SJSA1 (cell line): ENCODE measurements at places on chromosomes 4 and X. TPM values are rescaled to one million over a fixed set of nuclear protein-coding genes. Genes with fewer than 3 reads are reported as not detected.
A peak's percentile ranks its signal among the peaks of the same experiment; 100 is the strongest.

The WDR17 gene
- 0.41 and 0.58 TPM in 2 replicates for total RNA-seq

The MTMR8 gene
- not detected in 2 replicates for total RNA-seq

The GPAT3 gene
- total RNA-seq = 7.0 and 8.9 TPM in 2 replicates

The POF1B gene
- not detected in 2 replicates for total RNA-seq

The GC gene
- not detected in 2 replicates for total RNA-seq

GRCh38 chr4:136931781-136932180 is 600.5 kb downstream of the PCDH18 start:
- no peak for DNase-seq

GRCh38 chr4:82891707-82892466 is 934 bp upstream of the SEC31A start:
- no peak for DNase-seq

GRCh38 chr4:10097906-10098779 is 18.5 kb downstream of the WDR1 start:
- no peak for DNase-seq

DNA sequence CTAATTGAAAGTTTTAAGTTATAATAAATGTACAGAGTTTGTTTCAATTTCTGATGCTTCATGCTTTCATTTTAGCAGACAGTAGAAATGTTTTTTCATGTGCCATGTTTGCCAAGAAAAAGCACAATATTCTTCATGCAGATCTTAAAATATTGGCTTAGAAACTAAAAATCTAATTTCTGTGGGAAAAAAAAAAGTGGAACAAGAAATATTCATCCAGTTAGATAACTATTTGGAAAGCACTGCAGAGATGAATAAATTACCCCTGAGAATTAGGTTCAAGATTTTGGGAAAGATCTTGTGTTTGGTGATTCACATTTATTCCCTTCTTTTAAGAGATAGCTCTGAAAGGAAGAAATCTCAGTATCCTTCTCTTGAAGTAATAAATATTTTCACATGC is 912.5 kb downstream of the C4orf33 start:
- no peak for DNase-seq

- DNase-seq = no peak
Measured at GRCh38 chrX:12972243-12972642, 2.7 kb upstream of the TMSB4X start.

GRCh38 chr4:173519111-173520101 is 10.6 kb downstream of the HAND2 start:
- no peak for DNase-seq

DNA sequence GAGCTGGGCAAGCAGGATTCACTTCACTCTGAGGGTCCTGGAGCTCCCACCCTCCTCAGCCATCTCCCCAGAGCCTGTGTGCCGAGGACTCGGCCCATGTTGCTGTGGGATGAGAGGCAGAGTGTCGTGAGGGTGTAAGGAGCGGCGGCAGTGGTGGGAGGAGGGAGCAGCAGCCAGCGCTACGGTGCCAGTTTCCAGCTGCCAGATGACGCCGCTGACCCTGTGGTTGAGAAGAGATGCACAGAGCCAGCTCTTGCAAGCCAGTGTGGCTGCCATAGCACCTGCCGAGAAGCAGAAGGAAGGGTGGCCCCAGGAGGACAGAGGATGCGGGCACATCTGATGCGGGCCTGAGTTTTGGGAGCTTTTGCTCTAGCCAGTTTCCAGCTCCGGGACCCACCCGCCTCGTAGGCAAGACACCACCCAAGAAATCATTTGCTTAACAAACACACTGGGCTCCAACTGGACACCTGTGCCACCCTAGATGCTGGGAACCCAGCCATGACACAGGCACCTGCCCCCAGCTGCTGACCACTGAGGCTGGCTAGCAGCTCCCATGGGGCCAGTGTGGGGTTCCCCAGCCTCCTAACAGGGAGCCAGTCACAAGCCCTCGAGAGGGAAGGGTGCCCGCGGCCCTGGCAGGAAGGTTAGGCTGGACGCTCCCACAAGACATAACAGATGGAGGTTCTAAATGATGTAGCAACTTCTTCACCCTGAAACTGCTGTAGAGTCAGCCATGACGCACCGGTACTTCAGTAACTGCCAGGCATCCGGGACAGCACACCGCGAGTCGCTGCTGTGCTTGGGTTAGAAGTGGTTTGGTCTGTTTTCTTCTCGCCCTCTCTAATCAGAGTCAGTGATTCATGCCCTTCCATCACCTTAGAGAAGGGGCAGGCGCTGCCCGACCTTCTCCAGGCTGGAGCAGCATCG is 8.9 kb downstream of the MSANTD1 start:
- peak; percentile 18 for DNase-seq

GRCh38 chrX:150084496-150085229 is 146.4 kb upstream of the EOLA2 start:
- peak; percentile 58 for DNase-seq

DNA sequence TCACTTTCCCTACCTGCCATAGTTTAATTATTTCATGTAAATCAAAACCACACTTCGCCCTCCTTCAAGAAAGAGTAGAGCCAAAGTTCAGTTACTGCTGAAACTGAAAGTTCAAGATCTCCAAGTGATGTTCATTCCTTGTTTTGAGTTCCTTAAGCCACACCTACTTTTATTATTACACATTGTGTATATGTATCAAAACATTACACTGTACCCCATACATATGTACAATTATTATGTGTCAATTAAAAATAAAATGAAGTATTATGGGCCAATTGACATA is 892.3 kb upstream of the NDST4 start:
- DNase-seq = no peak

DNA sequence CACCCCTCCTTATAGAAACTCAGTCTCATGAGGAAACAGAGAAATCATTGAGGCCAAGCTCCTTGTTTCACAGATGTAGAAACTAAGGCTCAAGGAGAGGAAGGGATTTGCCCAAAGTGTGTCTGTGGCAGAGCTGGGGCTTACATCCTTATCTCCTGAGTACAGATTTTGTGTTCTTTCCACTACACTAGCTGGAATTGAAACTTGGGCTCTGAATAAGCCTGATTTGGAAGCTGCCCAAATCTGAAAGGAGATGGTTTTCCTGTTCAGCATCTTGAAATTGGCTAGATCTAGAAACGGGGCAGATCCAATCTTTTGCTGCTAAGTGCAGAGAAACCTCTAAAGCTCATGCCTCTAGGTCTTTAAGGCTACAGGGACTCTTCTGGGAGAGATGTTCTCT is 24.3 kb downstream of the AWAT2 start:
- DNase-seq = no peak

DNA sequence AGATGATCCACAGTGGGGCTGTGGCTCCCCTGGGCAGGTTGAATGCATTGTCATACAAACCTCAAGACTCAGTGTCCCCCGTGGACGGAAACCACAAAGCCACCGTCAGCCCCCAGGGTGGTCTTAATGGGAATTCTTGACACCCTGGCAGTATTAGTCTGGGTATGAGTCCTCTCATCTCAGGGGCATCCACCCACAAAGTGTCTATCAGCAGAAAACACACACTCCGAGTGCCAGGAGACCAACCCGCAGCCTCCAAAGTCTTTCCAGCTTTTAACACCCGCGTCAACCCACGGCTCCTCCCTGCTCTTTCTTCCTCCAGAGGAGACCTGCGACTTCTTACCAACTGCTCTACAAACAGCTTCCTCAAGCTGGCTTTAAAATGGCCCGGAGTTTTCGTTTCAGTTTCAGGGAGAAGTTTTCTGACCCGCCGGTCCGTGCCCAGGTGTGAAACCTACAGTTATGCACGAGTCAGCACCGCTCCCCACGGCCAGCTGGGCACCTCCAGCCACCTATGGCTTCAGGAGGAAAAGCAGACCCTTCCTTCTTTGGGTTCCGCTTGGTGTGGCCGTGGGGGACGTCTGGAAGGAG is 14.4 kb upstream of the ASMTL start:
- DNase-seq = peak; percentile 13

GRCh38 chr4:31375936-31376335 is 655.8 kb downstream of the PCDH7 start:
- no peak for DNase-seq

GRCh38 chr4:37765741-37766140 is 60.7 kb upstream of the PGM2 start:
- no peak for DNase-seq

DNA sequence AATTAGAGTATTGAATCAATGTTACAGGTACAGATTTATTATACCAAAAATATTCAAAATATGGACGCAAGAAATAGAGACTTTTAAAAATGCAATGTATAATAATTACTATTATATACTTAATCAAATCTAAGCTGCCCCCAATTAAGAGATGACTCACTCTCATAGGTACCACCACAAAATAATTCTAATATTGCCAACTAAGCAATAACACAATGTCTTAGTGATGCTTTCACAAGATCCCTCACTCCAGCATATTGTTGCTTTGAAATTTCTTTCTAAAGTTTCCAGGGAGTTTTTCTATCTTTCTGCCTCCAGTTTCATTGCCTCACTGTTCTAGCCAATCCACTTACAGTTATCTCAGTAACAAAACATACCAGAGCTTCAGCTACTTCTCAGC is 270.0 kb upstream of the PABPC4L start:
- DNase-seq = no peak

- DNase-seq = no peak
Measured at GRCh38 chr4:13530823-13531624, 13.3 kb downstream of the NKX3-2 start.

DNA sequence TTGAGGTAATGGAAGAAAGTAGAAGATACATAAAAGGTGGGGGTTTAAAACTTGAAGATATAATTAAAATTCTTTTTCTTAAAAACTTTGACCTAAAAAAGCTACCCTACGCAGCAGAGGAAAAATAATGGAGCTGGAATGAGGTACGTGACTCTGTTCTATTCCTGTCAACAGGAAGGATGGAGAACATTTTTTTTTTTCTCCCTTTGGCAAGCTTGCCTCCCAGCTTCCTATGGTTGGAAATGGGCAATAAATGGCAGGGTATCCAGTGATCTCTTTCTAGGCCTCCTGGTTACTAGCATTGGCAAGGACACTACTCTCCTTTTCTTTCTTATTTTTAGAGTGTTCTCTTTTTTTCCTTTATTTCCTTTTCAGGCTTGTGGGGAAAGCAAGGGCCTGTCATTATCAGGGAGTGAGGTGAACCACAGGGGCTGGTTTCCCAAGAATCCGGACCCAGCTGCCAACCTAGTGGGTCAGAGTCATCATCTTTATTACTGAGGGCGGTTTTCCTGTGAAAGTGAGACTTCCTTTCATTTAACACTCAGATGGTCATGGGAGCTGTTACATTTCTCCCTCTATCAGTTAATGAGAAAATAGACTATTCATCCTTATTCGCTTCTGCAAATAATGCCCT is 224.6 kb downstream of the SPRY1 start:
- no peak for DNase-seq

DNA sequence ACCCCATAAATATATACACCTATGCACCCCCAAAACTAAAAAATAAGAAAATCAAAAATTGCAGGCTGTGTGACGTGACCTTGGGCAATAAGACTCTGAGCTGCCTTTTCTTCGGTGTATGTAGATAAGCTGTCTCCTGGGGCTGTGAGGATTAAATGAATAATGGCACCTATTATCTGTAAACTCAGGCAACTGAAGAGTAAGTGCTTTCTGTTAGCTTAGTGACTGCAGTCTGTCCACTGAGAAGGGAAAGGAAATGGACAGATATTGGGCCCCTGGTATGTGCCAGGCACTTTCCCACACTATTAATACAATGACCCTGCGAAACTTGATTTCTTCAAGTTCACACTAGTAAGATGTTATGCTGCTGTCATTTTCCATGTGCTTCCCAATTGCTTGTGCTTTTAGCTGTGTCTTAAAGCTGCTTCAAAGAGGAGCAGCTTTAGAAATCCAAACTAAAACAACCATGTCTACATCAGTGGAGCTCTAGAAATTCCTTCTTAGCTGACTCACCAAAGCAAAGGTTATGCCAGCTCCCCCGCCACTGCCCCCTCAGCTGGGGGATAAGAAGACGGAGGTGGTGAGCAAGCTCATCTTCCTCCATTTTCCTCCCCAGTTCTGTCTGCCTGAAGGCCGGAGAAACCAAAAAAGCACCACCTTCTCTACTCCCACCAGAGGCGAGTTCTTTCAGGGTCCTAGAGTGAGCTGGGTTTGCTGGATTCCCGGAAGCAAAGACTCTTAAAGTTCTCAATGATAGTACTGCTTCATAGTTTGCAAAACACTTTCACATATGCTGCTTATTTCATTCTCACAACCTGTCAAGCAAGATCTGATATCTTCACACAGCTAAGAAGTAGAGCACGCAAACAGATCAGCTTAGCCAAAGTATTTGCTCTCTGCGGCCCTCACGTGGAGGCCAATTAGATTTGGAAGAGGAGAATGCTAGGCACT is 8.8 kb upstream of the DGAT2L6 start:
- peak; percentile 77 for DNase-seq

DNA sequence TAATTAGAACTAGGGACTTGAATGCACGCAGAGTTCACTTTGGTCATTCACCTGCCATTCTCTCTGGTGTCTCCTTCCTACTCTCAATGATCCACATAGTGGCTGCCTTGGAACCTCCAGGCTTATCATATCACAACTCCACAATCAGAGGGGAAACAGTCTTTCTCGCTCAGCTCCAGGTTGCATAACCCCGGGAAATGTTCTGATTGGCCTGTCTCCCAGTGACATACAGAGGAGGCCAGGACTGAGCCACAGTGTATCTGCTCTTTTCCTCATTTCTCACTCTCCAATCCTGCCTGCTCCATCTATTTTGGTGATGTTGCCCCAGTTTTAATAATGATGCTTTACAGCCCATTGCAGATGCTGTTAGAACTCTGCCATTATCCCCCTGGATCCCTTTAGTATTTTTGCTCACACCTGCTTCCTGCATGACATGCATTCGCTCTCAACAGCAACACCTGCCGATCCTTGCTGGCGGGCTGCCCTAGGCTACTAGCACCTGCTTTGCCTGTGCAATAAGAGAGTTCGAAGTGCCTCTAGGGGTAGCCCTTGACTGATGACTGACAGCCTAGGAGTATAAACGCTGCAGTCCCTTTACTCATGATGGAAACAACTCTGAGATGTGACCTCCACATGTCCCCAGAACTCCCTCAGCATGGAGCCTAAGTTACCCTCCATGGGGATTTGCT is 211.3 kb upstream of the RPS6KA3 start:
- DNase-seq = no peak

DNA sequence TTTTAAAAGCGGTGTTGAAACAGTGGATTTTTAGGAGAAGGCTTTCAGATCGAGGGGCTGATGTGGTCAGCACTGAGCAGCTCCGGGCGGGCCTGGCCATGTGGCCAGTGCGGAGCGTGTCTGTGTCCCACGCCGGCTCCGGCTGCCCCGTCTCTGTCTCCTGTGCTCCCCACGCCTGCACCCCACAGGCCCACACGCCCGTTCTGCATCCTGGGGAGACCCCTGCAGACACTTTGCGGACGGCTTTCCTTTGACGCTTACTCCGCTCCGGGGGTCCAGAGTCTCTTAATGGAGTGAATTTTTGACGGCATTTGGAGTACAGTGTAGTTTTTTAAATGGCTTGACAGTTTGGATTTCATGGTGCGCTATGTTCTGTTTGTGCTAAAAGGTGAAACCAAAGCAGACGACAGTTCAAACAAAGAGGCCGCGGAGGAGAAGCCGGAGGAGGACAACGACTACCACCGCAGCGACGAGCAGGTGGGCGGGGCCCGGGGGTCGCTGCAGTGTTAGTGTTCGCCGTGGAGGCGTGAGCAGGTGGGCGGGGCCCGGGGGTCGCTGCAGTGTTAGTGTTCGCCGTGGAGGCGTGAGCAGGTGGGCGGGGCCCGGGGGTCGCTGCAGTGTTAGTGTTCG is 38.7 kb downstream of the PCGF3 start:
- no peak for DNase-seq
